ENCODE measurements at places on chromosomes 5 and 9.
A peak's percentile ranks its signal among the peaks of the same experiment; 100 is the strongest.

DNA sequence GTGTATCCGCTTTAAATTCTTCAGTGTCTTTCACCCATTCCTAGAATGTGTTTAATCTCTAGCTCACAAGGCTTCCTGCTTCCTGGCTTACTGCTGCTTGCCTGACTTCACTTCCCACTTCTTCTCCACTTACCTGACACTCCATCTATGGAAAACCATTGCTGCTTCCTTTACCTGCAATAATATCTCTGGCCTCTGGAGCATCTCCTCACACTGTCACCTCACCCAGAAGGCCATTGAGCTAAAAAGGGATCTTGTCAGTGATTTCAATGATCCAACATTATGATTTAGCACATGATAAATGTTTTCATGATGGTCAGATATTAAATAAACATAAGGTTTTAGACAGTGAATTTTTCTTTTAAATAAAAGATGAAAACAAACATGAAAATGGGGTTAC is 281.1 kb downstream of the MRPS30 start:
- no peak for DNase-seq

GRCh38 chr9:34686231-34686630 is 4.8 kb downstream of the CCL19 start:
- no peak for DNase-seq

GRCh38 chr5:3352711-3353110 is 242.9 kb upstream of the IRX1 start:
- no peak for DNase-seq

GRCh38 chr9:86637515-86637914 is 283.3 kb upstream of the TUT7 start:
- no peak for DNase-seq

GRCh38 chr5:113042491-113043243 is 66.1 kb downstream of the DCP2 start:
- no peak for DNase-seq

DNA sequence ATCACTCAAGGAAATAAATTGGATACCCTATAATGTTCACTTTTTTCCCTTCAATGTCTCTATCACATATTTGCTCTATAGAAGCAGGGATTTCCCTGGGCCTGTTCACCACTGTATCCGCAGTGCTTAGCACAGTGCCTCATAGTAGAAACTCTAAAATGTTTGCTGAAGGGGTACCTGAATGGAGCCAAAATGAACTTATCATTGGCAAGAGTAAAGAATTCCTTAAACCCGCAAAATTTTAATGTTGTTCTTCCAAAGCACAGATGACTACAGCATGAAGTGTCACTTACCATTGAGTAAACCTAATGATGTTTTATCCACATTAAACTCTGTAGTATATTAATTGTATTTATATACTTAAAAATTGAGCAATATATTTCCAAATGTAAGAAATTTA is 96.1 kb downstream of the JAKMIP2 start:
- DNase-seq, result no peak

GRCh38 chr5:27947088-27947487 is 908.7 kb upstream of the CDH9 start:
- no peak for DNase-seq

GRCh38 chr5:56686337-56687195 is 128.8 kb upstream of the MAP3K1 start:
- DNase-seq, result no peak

DNA sequence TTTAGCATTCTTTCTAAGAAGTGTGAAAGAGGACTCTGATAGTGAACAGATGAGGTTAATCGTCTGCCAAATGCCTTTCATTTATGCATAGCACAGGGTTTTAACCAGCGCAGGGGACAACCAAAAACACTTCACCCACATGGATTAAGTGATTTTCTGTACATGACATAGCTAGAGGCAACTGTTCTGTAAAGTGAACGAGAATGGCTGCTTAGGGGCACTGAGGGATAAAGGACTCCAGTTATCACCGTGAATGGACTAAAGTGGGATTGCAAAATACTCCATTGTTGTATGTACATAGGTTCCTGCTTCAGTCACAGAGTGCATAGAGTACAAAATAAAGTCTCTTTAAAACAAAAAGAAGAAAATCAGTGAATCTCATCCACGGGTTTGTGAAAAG is 456.8 kb downstream of the DMAC1 start:
- no peak for DNase-seq

GRCh38 chr5:170585273-170585948 is 81.6 kb downstream of the KCNIP1 start:
- DNase-seq, result no peak

DNA sequence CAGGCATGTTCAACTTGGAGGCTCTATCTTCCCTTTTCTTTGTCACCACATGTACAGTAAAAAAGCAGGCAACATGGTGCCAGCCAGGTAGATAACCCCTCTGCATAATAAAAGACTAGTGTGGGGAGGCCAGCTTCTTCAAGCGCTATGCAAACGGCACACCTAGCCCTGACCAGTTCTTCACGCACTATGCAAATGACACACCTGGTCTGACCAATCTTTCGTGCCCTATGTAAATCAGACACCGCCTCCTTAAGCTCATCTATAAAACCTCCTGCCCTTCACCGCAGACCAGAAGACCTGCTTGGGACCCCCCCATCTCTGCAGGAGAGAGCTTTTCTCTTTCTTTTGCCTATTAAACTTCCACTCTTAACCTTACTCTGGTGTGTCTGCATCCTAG is 28.1 kb upstream of the UGCG start:
- DNase-seq, result no peak

GRCh38 chr5:16663840-16664239 is 47.0 kb upstream of the RETREG1 start:
- no peak for DNase-seq

DNA sequence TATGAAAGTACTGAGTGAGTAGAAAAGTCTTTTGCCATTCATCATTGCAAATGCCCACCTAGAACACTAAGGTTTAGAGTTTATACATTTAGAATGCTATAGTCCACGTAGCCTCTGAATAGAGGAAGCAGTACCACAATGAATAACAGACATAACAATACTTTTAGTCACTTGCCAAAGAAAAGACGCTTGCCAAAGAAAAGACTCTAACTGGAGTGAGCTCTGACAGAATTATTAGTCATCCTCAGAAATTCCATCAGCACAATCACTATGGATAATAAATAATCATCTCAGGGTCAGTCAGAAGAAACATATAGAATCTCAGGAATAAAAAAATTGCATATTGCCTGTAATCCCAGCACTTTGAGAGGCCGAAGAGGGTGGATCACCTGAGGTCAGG is 168.5 kb upstream of the TARS1 start:
- DNase-seq, result no peak

DNA sequence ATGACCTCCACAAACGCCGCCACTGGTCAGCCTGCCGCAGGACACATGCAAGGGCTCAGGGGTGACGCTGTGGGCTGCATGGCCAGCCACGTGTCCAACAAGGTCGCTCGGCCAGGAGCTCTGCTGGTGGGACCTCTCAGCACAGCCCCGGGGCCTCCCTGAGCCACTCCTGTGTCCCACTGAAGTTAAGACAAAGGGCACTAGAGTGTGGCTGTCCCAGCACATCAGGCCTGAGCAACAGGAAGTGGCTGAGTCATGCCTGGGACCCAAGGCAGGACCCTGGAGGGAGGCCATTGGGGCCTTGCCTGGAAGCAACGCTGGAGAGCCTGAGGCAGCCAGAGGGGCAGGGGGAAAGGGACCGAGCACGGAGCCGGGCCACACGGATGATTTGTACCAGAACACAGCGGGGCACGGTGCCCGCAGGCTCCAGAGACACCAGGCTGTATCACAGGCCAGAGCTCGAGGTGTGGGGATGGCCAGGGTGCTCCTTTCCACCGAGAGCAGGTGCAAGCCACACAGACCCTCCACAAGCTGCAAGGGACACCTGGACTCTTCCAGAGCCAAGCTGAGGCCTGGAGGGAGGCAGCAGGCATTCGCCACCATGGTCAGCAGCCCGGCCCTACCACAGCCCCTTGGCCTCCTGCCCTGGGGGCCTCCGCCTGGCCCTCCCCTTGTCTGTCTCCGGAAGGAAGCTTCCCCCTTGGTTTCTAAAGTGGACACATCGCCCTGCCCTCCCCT is 6.5 kb upstream of the TMEM210 start:
- DNase-seq, result no peak

- no peak for DNase-seq
Measured at GRCh38 chr5:133756036-133756435, 143.7 kb upstream of the FSTL4 start.

- DNase-seq, result no peak
Measured at GRCh38 chr9:88503081-88503844, 31.7 kb upstream of the NXNL2 start.

DNA sequence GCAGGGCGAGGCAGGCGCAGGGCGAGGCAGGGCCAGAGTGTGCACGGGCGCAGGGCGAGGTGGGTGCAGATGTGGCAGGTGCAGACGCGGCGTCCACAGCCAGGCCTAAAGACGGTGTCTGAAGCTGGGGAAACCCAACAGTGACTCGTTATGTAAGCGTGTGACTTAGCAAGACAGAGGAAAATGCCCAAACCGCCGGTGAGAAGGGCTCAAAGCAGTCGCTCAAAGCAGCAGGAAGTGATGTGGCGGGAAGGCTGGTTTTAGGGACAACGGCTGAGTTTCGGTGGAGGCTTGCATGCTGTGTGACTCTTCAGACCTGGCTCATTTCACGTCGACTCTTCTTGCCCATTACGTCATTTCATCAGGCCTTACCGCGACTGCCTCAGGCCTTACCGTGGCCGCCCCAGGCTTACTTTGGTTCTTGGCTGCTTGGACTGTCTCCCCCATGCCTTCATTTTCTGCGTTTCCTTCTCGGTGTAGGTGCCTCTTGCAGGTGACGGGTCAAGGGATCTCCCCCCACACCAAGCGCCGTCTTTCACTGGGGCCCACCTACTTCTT is 50.5 kb upstream of the EXOC3 start:
- peak; percentile 99 for DNase-seq

DNA sequence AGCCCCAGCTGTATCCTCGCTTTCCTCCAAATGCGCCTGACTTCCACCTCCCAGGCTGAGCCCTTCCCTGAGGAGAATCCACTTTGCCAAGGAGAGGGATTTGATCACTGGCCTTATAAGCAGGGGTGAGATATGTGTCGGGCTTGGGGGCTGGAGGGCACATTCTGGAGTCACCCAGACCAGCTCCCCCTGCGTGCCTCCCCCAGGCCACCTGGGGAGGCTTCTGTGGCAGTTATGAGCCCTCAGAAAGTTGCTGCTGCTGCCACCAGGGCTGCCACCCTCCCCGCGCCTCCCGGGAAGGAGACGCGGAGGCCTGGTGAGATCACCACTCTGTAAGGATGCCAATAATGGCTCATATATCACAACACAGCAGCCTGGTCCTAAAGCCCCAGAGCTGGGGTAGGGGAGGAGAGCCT is 211.5 kb downstream of the PAPPA start:
- no peak for DNase-seq

DNA sequence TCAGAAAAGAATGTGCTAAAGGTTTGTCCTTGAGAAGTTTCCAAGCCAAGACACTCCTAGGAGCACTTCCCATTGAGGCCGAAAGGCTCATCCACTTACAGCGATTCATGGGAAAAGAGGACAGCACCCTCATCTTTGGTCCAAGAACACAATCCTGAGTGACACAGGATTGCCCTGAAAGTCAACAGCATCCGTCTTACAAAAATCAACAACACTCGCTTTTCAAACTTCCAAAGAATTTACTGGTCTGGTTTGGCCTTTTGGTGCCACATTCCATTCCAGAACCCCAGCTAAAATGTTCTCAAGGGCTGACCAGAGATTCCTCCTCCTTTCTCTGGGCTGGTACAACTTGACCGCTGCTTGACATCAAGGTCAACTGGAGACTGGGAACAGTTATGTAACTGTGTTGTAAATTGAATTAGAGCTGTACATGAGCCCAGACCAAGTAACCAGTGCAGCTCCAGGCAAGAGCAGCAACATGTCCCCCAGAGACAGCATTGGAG is 415.8 kb upstream of the PIK3R1 start:
- no peak for DNase-seq

DNA sequence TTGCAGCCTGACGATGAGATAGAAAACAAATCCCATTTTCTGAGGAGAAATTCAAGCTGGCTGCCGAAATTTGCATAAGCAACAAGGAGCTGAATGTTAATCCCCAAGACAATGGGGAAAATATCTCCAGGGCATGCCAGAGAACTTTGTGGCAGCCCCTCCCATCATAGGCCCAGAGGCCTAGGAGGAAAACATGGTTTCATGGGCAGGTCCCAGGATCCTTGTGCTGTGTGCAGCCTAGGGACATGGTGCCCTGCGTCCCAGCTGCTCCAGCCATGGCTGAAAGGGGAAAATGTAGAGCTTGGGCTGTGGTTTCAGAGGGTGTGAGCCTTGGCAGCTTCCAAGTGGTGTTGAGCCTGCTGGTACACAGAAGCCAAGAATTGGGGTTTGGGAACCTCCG is 48.8 kb upstream of the MAN2A1 start:
- DNase-seq, result no peak

DNA sequence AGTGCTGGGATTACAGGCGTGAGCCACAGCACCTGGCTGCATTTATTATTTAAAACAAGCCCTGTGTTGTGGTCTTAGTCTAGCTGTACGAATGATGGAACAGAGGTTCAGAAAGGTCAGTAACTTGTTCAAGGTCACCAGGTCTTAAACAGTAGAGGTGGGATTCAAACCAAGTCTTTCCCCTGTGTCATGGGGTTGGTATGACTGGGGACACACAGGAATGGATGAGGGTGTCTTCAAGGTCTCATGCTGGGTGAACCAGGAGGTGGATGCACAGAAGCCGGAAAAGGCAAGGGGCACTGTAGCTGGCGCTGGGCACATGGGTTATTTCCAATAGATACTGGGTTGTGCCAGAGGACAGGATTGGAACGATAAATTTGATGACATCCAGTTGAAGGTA is 32.2 kb upstream of the TJP2 start:
- no peak for DNase-seq

- DNase-seq, result no peak
Measured at GRCh38 chr9:114908805-114909448, 21.5 kb downstream of the TNFSF8 start.

DNA sequence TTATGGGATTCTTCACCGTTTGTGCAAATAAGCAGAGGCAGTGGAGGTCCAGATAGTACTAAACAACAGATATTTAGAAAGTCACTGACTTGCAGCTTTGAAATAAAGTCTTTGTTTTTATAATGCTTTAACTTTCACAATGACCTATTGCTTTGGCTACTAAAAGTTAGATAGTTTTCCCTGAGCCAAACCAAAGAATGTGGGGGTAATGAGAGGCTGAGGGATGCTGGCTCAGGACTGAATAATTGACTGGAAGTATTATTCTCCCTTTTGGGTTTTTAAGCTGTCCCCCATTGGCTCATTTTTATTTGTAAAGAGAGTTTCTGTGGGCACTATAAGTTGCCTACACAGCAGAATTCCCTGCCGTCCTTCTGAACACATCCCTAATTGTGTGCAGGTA is 99.2 kb upstream of the ACTBL2 start:
- DNase-seq, result no peak

- no peak for DNase-seq
Measured at GRCh38 chr5:51043745-51044144, 339.5 kb upstream of the ISL1 start.

DNA sequence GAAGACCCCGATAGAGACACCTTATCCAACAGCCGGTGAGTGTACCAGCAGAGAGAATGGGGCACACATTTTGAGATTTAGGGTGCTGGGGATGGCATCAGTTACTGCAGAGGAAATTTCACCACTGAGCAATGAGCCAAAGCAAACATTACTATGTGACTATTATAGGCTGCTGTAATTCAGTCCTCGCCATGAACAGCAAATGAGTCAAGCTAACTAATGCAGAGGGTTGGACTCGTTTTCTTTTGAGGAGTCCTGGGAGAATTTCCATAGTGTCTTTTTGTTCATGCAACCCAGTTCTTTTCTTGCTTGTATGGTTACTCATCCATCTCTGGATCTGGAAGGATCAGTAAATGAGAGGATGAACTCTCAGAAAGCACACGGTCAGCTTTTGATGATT is 323.8 kb downstream of the PSAT1 start:
- DNase-seq, result no peak

GRCh38 chr5:5632678-5633077 is 210.2 kb downstream of the ICE1 start:
- no peak for DNase-seq

Measured in AML-193 (cell line).